ENCODE measurements at places on chromosomes 5 and 9.

DNA sequence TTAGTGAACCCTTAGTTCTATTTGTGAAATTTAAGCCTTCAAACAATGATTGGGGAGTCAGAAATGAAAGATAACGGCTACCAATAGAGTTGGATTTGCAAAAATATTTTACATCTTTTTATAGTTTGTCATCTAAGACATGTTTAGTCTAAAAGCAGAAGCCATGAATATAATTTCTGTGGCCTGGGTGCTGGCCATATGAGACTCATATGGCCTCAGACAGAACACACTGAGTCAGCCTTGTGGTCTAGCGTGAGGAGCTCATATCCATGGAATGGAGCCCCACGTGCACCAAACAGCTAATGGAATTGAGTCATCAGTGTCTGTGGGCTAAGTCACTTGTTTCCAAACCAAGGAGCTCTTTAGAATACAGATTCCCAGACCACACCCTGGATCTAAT lies 240.7 kb upstream of the NREP start:
- peak; percentile 97 for DNase-seq

DNA sequence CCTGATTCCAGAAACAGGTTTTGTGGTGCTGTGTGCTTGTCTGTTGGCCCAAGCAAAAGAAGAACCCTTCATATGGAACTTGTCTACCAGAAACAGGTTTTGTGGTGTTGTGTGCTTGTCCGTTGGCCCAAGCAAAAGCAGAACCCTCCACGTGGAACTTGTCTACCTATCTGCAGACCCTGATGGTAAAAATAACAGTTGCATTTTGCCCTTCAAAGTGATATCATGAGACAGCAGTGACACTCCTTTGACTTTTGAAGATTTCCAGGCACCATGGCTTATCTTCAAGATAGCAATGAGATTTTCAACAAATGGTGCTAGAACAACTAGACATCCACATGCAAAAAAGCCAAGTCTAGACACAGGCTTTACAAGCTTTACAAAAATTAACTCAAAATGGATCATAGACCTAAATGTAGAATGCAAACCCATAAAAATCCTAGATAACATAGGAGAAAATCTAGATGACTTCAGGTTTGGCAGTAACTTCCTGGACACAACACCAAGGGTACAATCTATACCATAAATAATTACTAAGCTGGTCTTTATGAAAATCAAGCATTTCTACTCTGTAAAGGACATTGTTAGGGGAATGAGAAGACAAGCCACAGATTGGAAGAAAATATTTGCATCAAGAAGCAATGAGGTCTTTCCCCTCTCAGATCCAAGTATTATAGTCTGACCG lies 16.8 kb downstream of the MACROH2A1 start:
- no peak for DNase-seq

DNA sequence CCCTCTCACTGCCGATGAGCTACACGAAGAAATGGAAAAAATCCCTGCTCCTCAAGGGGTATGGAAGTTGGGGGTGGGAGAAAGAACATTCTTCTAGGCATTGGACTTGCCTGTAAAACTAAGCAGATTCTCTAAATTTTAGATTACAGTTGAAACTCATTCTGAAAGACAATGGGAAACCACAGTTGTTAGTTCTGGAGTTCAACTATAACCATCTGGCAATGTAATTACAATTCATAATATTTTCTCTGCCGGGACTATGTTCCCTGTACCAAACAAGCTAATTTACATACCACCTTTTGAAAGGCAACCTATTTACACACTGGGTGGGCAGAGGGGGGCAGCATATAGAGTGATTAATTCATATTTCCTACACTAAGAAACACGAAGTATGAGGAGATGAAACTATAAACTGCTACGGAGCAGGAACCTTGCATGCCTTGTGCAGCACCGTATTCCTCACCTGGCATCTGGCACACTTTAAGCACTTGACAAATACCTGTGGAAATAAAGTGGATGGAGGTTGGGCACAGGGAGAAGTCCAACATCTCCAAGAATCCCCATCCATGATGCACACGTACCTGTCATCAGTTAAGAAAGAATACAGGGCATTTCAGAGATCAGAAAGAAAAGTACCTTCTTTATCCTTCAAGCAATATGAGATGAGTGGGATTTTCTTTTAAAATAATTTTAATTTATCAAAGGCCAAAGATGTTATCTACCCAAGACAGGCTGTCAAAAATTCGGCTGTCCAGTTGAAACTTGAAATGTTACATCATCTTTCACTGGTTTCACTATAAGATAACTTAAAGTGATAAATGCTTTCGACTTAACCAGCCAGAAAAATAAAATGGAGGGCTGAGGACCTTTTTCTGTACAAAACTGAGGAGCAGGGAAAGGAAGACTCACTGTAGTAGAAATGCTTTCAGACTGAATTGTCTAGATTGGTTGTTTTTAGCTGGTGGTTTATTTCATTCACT lies 54.2 kb downstream of the SSBP2 start:
- DNase-seq: no peak

- no peak for DNase-seq
Observed at GRCh38 chr5:161921781-161922180, 73.9 kb downstream of the GABRA1 start.

DNA sequence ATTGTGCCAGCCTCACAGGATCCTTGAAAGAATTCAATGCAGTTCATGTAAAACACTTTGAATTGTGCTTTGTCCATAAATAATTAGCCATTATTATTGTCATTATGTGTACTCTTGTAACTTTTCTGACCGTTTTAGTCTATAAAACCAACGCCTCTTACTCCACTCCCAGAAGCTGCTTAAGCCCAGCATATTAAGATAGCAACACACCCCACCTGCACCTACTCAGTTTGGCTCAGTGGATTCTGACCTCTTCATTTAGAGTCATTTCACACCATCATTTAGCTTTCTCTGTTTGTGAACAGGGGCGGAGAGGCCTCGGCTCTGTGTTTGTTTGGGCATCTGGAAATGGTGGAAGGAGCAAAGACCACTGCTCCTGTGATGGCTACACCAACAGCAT lies 205.1 kb downstream of the PCSK5 start:
- DNase-seq: no peak

DNA sequence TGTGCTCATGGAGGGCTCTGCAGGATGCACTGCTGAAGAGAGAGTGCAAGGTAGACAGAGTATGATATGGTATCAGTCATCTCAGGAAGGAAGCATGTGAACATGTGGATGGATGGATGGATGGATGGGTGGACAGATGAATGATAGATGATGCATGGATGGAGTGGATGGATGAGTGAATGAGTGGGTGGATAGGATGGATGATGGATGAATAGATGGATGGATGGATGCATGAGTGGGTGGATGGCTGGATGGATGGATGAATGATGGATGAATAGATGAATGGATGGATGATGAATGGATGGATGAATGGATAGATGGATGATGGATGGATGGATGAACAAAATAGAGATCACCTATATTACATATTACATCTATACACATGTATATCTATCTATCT lies 341.3 kb downstream of the DRD1 start:
- no peak for DNase-seq

DNA sequence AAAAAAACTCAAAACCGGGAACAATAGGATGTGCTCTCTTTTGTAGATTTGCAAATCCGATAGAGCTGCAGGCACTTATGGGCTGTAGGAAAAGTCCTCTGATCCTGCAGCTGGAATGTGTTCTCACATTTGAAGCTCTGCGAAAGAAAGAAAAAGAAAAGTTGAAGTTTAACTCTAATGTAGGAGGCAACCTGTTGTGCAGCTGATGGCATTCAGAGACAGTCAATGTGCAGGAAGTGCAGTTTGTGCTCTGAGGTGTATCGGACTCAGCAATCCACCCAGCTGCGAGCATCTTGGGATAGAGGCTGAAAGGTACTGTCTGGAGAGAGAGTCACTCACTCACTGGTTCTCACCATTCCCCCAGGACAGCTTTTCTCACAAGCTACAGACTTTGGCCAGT lies 339.2 kb downstream of the AGTPBP1 start:
- no peak for DNase-seq

DNA sequence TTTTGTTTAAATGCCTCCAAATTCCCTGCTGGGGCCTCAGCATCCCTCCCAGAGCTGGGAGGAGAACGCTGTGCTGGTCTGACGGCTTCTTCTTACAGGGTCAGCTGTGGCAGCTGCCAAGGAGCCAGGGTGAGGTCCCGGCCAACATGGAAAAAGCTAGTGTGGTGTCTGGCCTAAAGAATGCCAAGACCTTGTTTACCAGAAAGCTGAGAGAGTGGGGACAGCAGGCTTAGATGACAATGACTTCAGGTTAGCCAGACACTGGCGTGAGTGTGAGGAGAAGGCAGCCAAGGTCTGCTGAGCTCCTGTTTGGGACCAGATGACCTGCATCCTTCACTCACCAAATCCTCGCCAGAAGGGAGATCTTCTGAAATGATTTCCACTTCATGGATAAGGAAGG lies 112.5 kb downstream of the CRB2 start:
- DNase-seq: no peak

DNA sequence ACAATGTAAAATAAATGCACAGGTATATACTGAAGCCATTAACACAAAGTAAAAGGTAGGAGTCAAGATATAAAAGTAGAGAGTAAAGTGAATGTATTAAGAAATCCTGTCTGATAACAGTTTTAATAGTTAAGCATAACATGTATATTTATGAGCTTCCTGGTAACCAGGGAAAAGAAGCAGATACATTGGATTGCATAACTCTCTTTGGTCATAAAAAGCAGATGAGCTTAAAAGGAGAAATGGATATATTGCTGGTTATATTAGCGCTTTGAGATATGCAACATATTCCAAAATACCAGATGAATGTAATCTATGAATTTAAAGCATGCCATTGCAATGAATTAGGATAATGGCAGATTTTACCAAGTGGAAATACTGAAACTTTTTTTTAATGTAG lies 6.2 kb upstream of the TNFSF8 start:
- DNase-seq: no peak

- no peak for DNase-seq
Observed at GRCh38 chr5:93403141-93403928, 177.7 kb downstream of the NR2F1-AS1 start.

DNA sequence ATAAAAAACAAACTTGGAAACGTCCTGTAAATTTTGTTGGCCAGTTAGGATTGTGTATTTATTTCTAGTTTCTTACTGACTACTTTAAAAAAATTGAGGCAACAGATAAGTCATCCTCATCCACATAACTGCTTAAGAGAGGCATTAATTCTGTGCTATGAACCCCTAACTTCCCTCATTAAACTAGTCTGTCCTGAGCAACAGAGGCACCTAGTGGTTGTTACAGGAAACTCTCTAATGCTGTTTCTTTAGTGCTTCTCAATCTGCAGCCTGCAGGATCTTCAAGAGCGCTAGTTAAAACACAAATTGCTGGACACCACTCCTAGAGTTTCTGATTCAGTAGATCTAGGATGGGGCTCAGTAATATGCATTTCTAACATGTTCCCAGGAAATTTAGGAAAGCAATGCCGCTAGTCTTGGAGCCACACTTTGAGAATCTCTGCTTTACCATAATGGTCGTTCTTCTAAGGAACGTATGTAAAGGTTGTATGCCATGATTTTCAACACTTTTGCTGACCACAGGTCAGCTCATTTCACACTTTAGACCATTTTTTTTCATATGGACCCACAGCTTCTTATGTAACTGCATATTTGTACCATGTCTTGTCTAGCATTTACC lies 410.1 kb upstream of the SMARCA2 start:
- peak; percentile 20 for DNase-seq

DNA sequence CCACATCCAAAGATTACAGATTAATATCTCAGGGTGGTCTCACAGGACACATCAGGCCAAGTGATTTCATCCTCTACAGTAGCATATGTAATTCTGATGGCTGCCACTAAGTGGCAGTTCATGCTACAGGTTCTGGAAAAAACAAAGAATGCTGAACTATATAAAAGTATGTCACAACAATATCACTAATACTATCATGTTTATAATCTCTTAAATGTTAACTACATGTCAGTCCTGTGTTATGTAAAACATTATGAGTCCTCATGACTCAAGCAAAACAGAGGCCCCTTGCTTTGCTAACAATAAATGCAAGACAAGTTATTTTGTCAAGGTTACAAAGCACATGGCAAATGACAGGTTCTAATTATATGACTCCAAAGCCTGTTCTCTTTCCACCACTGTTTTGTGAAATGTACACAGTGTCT lies 233.2 kb downstream of the FBXL17 start:
- DNase-seq: peak; percentile 12

- DNase-seq: no peak
Observed at GRCh38 chr9:120774719-120775118, 18.5 kb downstream of the FBXW2 start.

GRCh38 chr5:96084874-96085506 lies 123.3 kb upstream of the ELL2 start:
- DNase-seq: peak; percentile 51

DNA sequence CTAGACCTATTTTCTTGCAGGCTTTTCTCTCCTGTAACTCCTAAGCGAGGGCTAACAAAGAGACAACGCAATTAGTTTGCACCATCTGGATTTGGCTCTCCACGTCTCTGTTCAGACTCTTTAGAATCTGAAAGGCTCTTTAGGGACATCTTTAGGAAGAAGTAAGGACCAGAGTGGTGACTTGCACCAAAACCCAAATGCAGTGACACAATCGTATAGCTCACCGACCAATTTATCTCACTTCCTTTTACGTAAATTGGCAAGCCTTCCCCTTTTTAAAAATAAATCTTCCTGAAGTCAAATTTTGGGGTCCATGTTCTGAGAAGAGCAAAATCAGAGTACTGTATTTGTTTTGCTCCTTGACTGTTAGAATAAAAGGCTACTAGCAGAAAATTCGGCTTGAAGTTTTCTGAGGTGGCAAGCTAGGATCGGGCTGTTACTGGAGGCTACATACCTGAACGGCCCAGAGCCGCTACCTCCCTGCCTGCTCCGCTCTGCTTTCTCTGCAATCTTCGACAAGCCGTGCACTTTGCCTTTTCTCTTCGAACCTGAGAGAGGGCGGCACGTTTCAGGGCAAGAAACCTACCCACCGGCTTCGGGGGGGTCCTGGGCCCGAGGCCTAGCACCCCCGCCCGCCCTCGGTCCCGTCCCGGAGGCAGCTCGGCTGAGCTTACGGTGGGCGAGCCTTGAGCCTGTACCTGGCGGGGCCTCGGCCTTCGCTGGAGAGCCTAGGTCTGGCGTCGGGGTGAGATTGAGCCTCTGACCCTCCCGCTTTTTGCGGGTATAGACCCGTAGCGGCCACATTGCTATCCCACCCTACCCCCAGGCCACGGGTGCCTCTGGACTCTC lies 537 bp downstream of the MEIKIN start:
- no peak for DNase-seq

GRCh38 chr9:12819436-12820185 lies 44.8 kb downstream of the LURAP1L start:
- DNase-seq: no peak

GRCh38 chr9:94140791-94141790 lies 56.8 kb downstream of the PTPDC1 start:
- no peak for DNase-seq

GRCh38 chr5:62206150-62206829 lies 99.7 kb upstream of the KIF2A start:
- DNase-seq: no peak

- no peak for DNase-seq
Observed at GRCh38 chr9:32264170-32264864, 120.1 kb upstream of the ACO1 start.

- no peak for DNase-seq
Observed at GRCh38 chr5:3103262-3103811, 351.9 kb upstream of the IRX2 start.
